ENCODE measurements at places on chromosomes 2 and 18.

DNA sequence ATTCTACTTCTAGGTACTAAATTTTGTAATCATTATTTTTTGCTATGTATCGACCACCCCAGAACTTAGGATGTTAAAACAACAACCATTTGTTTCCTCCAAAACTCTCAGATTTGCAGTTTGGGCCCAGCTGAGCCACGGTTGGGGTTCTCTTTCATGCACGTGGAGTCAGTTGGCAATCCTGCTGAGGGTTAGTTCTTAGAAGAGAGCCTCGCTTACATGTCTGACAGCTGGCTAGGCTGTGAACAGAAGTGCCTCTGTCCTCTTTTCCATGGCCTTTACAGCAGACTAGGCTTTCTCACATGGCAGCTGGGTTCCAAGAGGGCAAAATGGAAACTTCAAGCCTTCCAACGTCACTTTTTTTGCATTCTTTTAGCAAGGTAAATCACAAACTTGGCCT, 9.3 kb upstream of the RGPD4 start:
- DNase-seq, result no peak

- DNase-seq, result peak; percentile 31
Measured at GRCh38 chr2:229714080-229714735, at the start of gene DNER. DNER (minus strand) TSS chr2:229714555; CDS start chr2:229714423, 132 bp downstream.

GRCh38 chr2:181915102-181915501, 23.6 kb downstream of the ITPRID2 start:
- no peak for DNase-seq

GRCh38 chr2:236579746-236580315, 10.2 kb downstream of the ACKR3 start:
- no peak for DNase-seq

DNA sequence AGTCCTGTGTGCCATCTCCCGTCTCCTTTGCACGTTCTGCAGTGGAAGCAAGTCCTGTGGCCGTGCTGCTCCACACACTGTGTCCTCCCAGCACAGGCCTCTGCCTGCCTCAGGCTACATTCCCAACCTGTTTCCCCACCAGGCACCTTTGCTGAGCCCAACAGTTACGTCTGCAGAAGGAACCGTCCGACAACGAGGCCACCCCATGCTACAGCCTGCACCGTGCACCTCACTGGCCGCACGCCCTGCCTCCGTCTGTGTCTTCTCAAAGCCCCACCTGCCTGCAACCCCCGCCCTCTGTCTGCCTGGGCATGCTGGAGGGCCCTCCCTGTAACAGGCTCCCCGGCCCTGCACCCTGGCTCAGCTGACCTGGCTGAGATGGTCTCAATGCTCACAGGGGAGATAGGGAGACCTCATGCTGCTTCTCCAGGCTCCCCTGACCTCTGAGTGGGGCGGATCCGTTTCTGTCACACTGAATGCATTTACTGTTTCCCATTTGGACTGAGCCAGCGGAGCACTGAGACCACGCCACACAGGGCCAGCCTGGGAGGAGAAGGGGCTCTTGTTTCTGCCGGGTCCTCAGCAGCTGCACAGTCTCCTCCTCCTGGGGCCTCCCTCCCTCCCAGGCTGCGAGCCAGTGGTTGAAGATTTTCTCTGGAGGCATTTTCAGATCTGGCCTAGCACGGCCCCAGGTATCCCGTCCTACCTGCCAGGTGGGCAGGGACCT, 109.1 kb upstream of the OTOS start:
- DNase-seq, result no peak

GRCh38 chr18:9653390-9653789, 39.0 kb upstream of the PPP4R1 start:
- no peak for DNase-seq

DNA sequence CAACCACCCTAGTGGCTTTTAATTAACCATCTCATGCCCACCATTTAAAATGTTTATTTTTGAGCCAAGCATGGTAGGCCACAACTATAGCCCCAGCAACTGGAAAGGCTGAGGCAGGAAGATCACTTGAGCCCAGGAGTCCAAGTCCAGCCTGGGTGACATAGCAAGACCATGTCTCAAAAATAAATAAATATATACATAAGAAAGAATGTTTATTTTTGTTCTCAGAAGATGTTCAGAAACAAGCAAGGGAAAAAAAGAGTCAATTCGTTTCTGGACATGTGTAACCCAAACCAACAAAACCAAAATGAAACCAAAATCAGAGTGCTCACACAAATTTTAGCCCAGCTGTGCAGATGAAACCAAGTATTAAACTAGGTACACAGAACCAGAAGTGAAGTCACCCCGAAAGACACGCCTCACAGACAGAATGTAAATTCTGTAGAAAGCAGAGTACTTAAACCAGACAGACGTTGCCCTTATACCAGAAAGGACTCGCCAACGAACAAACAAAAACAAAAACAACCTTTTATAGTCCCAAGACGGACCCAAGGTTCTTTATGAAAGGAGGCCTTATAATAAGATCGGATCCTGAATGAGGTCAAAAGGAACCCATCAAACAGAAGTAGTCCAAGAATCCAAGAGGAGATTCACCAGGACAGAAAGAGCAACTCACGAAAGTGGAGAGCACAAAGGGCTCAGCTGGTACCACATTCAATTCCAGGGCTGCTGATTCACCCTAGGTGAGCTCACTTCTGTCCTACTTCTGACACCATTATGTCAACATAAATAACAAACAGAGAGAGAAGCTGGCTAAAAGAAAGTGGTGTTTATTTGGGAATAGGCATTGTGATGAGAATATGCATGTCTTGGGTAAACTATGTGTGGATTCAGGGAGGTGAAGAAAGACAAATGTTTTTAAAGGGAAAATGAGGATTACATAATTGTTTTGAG, 31.8 kb upstream of the MTCL1 start:
- no peak for DNase-seq

DNA sequence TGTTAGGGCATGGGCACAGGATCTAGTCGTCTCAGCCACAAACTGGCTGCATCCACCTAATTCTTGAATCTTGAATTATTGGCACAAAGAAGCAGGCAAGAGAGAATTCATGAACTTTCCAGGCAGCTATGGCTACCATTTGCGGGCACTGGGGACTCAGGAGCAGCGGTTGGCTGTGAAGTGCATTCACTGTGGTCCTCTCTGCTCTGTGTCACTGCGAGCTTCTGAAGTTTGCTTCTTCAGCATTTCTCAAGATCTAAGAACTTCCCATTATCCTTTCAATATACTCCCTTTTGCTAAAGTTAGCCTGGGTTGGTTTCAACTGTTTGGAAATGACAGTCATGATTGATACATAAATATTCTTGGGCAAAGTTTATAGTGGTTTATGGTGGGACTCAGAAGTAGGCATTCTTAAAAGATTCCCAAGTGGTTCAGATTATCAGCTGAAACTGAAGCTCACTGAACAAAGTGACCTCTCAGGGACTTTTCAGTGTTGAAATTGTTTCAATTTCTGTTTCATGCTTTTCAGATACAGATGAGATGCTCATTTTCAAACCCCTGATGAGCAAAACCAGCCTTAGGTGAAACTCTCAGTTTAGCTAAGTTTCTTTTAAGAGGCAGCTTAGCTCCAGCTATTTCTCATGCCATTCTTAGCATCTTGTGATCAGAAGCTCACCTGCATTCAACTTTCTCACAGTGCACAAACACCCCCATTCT, 1258.3 kb upstream of the GYPC start:
- DNase-seq, result no peak

DNA sequence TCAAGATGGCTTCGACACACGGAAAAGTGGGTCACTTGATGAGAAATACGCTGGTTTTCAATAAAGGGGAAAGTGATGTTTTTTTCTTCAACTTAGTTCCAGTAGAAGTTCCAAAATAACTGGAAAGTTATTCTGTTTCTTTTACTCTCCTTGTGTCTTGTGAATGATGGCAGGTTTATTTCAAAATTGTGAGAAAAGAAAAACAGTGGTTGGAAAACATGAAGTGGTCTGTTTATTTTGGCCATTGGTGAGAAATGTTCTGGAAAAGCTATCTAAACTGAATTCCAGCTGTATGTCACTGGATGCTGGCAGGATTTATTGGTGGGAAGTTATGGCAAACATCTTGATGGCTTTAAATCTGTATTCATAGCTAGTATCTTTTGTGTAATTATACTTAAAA, 484.1 kb downstream of the DCC start:
- no peak for DNase-seq

DNA sequence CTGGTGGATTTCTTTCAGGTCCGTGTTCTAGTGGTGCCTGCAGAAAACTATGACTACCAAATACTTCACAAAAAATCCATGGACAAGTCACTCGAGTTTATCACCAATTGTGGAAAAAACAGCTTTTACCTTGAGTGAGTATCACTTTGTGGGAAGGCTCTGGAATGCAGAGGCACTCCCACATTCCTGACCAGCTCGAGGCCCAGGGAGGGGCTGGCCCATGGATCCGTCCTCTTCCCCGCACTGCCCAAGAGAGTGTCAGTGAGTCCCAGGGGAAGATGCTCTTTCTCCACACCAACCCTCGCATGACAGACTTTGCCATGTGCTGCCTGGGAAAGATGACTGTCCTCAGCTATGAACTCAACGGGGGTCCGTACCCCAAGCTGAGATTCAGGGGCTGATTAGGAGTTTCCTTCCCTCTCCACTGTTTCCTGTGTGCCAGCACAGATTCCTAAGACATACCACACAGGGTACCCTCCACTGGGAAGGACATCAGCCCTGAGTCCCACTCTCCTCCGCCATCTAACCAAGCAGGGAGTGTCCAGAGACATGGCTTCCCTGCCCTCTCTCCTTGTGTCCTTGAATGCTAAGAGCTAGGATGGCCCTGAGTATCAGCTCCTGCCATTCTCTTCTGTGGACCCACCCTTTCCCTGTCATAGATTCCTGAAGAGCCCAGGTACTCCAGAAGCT, 155.9 kb downstream of the LAMA3 start:
- no peak for DNase-seq

- no peak for DNase-seq
Measured at GRCh38 chr18:11512096-11513025, 97.0 kb upstream of the SLC35G4 start.

DNA sequence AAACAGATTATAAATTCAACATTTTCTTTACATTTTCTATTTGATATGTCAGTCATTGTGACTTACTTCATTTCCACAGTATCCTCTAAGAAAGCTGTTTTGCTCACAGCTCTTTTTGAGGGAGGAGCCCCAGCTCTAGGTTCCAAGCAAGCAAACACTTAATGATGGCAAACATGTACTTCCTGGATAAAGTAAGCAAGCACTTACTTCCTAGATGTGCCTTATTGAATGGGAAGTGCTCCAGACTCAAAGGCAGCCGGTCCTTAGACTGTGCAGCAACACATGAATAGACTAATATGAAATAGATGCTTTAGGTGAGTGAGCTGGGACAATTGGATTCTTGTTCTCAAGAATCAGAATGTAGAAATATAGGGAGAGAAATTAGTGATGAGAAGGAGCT, 2149.8 kb upstream of the PIK3C3 start:
- DNase-seq, result no peak

DNA sequence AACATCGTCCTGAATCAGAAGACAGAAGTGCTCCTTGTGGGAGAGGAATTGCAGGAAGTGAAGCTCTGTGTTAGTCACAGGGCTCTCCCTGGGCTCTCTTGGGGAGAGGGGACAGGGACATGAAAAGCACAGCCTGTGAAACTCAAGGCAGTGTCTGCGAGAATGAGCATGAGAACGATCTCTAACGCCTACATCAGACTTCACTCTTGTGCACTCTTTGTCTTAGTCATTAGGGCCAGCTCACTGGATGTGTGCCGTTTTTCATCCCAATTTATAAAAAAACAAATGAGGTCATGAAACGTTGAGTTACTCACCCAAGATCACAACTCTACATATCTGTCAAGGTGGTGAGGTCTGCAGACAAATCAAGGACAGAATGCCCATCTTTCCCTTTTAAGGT, 27.0 kb upstream of the TWIST2 start:
- no peak for DNase-seq

DNA sequence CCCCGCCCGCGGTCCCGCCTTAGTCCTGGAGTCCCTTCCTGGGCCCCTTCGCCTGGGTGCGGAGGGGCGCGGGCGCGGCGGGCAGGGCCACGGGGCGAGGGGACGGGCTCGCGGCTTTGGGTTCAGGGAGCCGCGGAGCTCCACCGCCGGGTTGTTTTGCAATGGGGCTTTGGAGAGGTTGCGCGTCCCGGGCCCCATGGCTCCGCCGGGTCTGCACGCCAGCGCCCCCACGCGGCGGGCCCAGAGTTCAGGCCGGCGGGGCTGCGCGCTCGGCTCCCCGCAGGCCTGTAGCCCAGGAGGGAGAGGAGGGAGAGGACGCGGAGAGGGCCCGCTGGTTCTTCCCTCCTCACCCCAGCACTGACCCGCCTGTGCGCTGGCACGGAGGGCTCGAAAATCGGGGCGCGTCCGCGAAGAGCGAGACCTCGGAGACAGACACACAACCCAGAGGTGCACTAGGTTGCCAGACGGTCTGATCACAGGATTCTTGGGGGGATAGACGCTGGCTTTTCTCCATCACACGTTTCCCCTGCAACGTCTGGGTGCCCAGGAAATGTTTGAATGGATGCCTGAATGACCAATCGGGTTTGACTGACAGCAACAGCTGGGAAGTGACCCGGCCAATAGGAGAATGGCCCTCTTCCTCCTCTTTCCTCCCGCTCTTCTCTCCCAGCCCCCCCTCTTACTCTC, 4.9 kb upstream of the SIX2 start:
- no peak for DNase-seq

GRCh38 chr2:134457353-134457752, 203.5 kb downstream of the MGAT5 start:
- DNase-seq, result no peak

DNA sequence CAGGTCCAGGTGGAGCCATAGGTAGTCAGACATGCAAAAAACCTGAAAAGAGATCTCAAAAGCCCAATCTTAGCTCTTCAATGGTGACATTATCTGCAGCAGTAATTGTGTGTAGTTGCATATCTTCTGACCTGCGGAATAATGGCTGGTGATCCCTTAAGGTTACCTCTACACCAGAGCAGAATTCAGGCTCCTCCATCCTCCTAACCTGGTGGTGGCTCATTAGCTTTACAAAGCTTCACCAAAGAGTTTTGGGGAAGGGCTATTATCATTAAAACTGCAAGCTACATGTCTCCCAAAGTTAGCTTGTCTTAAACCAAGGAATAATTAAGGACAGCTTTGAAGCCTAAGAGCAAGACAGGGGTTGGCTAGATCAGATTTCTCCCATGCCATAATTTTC, 42.6 kb upstream of the CHST9 start:
- DNase-seq, result no peak

GRCh38 chr18:28794459-28795245, 617.7 kb upstream of the CDH2 start:
- DNase-seq, result no peak
